ENCODE measurements at places on chromosomes 13 and 19.
A peak's percentile ranks its signal among the peaks of the same experiment; 100 is the strongest.

- no peak for DNase-seq
Measured at GRCh38 chr13:101204270-101205020, 211.9 kb downstream of the NALCN start.

- no peak for DNase-seq
Measured at GRCh38 chr13:35914662-35915061, 216.5 kb downstream of the DCLK1 start.

DNA sequence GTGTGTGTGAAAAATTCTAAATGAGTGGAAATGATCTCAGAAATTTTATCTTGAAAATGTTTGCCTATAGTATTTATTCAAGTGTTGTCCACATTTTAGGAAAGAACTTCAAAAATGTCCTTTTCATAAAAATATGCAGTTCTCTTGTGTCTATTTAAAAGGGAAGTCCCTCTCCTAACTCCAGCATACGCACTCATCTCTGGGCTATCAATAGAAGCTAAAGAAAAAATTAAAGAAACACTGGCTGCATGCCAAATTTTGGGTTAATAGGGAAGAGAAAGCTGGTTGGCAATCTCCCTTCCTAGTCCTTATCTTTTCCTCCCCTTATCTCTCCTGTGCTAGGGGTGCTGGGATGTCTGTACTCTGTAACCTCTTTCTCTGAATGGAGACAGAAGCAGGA lies 313.3 kb downstream of the ENOX1 start:
- DNase-seq: no peak

- peak; percentile 94 for DNase-seq
Measured at GRCh38 chr13:106318941-106319411, 216.5 kb downstream of the EFNB2 start.

- no peak for DNase-seq
Measured at GRCh38 chr13:51688937-51689662, 104.8 kb downstream of the WDFY2 start.

DNA sequence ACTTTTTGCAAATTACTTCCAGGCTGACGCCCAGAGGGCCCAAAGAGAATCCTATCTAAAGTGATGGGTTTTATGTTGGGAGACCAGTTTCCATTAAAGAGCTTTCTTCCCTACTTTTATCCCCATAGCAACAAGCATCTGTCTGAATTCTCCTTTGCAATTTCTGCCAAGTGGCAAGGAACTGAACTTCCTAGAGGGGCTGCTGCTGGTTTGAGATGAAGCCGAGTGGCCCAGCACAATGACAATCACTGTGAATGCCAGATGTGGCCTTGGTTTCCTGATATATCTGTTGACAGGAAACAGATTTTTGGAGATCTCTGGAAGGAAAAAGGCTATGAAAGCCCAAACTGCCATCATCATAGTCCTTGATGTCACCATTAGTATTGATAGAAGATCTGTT lies 198.6 kb downstream of the OXGR1 start:
- DNase-seq: no peak
